ENCODE measurements at places on chromosomes 11 and 22.

GRCh38 chr11:33358150-33358831, 101.1 kb downstream of the HIPK3 start:
- DNase-seq = no peak

- no peak for DNase-seq
These were observed 4.3 kb downstream of the SHANK3 start for GRCh38 chr22:50676661-50677492.

GRCh38 chr11:28323621-28324020, 215.4 kb downstream of the METTL15 start:
- no peak for DNase-seq

DNA sequence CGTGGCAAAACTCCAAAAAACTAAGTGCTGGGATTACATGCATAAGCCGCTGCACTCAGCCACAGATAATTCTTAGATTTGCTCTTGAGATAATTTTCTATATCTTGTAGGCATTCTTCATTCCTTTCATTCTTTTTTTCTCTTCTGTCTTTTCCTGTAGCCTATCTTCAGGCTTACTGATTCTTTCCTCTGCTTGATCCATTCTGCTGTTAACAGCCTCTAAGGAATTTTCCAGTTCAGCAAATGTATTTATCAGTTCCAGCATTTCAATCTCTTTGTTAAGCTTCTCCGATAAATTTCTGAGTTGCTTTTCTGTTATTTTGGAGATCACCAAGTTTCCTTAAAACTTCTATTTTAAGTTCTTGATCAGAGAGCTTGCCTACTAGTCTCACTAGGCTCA, 46.7 kb downstream of the SMC1B start:
- no peak for DNase-seq

DNA sequence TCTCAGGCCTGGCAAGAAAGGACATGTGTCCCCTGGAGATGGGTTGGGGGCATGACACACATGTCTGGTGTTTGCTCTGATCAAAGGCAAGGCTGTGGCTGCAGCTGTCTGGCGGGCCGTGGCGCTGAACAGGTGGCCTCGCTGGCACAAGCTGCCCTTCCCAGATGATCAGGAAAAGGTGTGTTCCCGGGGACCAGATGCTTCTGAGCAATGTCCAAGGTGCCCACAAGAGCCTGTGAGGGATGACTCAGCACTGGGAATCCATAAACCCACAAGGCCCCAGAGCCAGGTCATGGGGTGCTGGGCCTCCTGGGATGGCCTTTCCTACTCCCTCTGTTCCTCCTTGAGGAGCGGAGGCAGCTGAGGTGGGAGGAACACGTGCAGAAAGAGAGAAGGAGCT, 9.7 kb upstream of the LRP5 start:
- no peak for DNase-seq

Data from activated T-cell treated with anti-CD3 and anti-CD28 coated beads for 24 hours (primary cell).